ENCODE measurements at places on chromosomes 11 and 22.

DNA sequence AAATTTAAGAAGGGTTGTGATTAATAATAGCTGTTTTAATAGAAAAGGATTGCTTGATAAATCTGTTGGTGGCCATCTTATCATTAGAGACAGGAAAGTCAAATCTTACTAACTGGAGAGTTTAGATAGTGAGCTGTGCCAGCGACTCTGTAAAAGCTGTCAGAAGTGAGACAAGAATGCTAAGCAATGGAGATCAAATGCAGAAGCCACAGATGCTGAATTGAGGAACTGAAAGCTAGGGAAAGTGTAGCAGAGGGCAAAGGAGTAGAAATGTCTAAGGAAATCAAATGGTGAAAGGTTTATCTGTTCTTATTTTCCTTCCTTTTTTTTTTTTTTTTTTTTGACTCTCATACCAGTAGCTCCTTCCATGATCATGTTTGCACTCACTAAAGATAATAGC, 13.7 kb downstream of the MS4A13 start:
- H3K36me3 ChIP-seq, result no peaks in the 10 kb centered on the region
- no peaks in the 10 kb centered on the region for H3K27me3 ChIP-seq
- H3K27ac ChIP-seq, result no peak overlapping the region
- no peaks in the 10 kb centered on the region for H3K4me1 ChIP-seq

GRCh38 chr11:16179676-16180075, 176.7 kb downstream of the SOX6 start:
- no peak for DNase-seq
- H3K36me3 ChIP-seq, result no peaks in the 10 kb centered on the region
- no peaks in the 10 kb centered on the region for H3K27me3 ChIP-seq
- H3K4me1 ChIP-seq, result peaks cover 3% of the 10 kb centered on the region

- H3K27me3 ChIP-seq, result no peaks in the 10 kb centered on the region
- H3K4me1 ChIP-seq, result no peaks in the 10 kb centered on the region
- H3K4me3 ChIP-seq, result no peak overlapping the region
- no peak for DNase-seq
- no peak overlapping the region for H3K27ac ChIP-seq
Observed at GRCh38 chr11:118645066-118645715, 34.3 kb downstream of the TREH start.

- no peaks in the 10 kb centered on the region for H3K36me3 ChIP-seq
- H3K4me1 ChIP-seq, result peaks cover 8% of the 10 kb centered on the region
Observed at GRCh38 chr11:33829430-33830141, 55.3 kb upstream of the FBXO3 start.

DNA sequence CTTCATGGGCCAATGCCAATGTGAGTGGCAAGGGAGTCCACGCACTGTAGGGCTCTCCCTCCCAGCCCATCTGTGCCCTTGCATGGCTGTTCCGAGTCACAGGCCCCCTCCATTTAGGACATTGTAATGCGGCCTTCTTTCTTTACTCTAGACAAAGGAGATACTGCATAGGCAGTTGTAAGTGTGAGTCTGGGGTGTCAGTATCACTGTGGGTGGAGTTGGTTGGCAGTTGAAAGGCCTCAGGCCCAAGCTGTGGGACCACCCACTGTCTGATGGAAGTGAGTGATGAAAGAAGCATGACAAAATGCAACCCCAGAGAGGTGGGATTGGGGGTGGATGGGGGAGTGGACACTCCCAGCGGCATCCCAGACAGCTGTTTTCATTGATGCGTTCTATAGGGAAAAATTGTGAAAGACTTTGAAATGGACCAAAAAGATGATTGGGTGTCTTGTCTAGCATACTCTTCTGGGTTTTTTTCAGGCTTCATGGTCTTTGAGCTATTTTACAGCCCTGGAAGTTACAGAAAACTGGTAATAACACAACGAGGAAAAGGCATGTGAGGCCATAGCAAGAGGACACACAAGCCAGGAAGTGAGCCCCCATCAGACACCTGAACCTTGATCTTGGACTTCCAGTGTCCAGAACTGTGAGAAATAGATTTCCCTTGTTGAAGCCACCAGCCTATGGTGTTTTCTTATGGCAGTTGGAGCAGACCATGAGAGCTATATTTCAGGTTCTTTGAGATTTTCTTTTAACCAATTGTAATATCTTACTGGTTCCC, 114.6 kb downstream of the NECTIN1 start:
- no peaks in the 10 kb centered on the region for H3K27me3 ChIP-seq
- no peaks in the 10 kb centered on the region for H3K36me3 ChIP-seq
- no peak overlapping the region for H3K4me3 ChIP-seq
- no peak for DNase-seq

DNA sequence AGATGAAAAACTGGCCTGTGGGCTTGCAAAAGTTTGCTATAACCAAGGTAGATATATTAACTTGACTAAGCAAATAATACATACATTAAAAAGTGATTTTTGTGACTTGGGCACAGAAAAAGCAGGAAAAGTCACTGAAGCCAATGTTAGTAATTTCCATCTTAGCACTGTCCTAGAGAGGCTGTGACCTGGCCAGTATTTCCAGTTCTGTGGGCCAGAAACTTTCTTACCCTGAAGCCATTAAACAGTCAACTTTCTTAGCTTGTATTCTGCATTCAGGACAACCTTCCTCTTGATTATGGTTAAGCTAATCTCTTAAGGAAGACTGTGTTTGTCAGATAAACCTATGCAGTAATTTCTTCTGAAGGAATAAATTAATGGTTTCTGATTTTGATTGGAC, 22.3 kb upstream of the SLC36A4 start:
- peaks cover 4% of the 10 kb centered on the region for H3K27me3 ChIP-seq
- H3K27ac ChIP-seq, result no peak overlapping the region
- no peak for DNase-seq

DNA sequence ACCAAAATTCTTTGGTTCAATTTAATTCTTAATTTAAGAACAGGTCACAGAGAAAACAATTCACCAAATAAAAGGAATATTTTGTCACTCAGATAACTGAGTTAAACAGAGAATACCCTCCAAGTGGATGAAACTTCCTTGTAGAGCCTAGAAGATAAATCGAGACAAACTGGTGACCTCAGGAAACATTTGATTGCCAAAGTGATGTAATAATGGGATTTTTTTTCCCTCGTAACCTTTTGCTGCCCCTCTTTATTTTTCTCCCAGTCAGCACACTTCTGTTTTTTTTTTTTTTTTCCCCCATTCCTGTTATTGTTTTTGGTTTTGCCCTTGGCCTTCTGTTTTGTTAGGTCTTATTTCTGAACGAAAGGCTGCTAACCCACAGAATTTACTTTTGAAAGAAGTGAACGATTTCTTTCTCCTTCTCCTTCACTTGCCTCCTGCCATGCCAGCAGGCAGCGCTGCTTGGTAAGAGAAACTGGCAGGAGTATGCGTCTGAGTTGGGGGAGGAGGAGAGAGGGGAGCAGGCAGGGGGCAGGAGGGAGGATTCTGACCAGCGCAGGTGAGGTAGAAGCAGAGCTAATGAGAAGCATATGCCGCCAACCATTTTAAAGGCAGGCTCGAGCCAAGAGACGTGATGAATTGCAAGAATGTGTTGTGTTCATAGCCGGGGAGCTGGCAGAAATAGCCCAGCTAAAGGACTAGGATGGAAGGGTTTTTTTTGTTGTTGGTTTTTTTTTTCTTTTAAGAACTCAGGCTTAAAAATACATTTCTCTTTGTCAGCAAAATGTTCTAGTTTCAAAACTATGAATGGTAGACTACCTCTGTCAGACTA, 121.9 kb upstream of the MTMR2 start:
- peaks cover 17% of the 10 kb centered on the region for H3K4me1 ChIP-seq
- DNase-seq, result peak; percentile 84
- H3K4me3 ChIP-seq, result no peak overlapping the region
- no peaks in the 10 kb centered on the region for H3K27me3 ChIP-seq
- no peaks in the 10 kb centered on the region for H3K36me3 ChIP-seq

GRCh38 chr11:95229199-95229992, 1.6 kb downstream of the SESN3 start:
- peak overlapping the region; percentile 83 for H3K4me3 ChIP-seq
- no peak overlapping the region for H3K27ac ChIP-seq
- no peaks in the 10 kb centered on the region for H3K36me3 ChIP-seq
- no peaks in the 10 kb centered on the region for H3K27me3 ChIP-seq

DNA sequence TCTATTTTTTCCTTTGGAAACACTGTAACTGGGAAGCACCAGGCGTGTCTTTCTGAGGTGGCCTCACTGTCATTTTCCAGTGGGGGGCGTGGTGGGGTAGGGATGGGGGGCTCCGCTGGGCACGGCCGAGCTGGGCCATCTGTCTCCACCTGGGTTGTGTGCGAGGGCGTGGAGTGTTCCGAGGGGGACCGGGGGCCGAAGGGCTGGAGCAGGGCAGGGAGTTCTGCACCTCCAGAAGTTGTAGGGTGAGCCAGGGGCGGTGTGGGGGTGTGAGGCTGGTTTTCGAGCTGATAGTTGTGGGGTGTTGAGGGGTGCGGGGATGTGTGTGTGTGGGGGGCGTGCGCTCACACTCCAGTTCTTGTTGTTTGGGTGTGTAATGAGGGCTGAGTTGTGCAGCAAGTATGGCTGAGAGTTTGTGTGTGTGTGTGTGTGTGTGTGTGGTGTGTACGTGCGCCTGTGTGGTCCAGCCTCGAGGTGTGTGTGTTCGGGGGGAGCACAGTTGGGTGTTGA, 10.8 kb downstream of the YPEL4 start:
- DNase-seq, result no peak
- no peaks in the 10 kb centered on the region for H3K36me3 ChIP-seq
- peak overlapping the region; percentile 94 for H3K4me3 ChIP-seq
- peaks cover 23% of the 10 kb centered on the region for H3K4me1 ChIP-seq
- peak overlapping the region; percentile 90 for H3K27ac ChIP-seq

- DNase-seq, result peak; percentile 68
- H3K4me3 ChIP-seq, result no peak overlapping the region
- H3K27me3 ChIP-seq, result no peaks in the 10 kb centered on the region
- no peaks in the 10 kb centered on the region for H3K4me1 ChIP-seq
Observed at GRCh38 chr11:109309153-109309552, 112.8 kb upstream of the C11orf87 start.

DNA sequence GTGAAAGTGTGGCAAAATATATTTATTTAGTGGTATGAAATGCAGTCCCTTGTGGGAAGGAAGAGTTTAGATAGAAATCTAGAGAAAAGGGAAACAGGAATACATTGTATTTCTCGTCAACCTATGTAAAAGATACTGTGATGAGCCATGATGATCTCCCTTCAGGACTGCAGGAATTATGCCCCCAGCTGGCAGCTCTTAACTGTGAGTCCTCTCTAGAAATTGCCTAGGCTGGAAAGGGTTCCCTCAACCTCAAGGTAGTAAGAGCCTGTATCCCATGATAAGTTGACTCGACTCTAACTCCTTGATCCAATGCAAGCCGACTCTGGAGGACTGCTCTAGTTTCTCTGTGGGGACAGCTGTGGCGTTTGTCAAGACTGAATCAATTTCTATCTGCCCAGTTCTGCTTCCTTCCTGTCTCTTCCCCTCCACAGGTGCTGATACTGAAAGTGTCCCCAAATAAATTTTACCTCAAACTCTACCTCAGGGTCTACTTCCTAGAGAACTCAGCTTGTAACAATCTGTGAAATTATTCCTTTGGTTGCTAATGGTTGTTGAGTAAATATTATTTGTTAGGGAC, 897.3 kb downstream of the METTL15 start:
- H3K36me3 ChIP-seq, result no peaks in the 10 kb centered on the region
- H3K27ac ChIP-seq, result no peak overlapping the region
- no peak for DNase-seq
- H3K4me3 ChIP-seq, result no peak overlapping the region
- H3K4me1 ChIP-seq, result no peaks in the 10 kb centered on the region
- no peaks in the 10 kb centered on the region for H3K27me3 ChIP-seq

DNA sequence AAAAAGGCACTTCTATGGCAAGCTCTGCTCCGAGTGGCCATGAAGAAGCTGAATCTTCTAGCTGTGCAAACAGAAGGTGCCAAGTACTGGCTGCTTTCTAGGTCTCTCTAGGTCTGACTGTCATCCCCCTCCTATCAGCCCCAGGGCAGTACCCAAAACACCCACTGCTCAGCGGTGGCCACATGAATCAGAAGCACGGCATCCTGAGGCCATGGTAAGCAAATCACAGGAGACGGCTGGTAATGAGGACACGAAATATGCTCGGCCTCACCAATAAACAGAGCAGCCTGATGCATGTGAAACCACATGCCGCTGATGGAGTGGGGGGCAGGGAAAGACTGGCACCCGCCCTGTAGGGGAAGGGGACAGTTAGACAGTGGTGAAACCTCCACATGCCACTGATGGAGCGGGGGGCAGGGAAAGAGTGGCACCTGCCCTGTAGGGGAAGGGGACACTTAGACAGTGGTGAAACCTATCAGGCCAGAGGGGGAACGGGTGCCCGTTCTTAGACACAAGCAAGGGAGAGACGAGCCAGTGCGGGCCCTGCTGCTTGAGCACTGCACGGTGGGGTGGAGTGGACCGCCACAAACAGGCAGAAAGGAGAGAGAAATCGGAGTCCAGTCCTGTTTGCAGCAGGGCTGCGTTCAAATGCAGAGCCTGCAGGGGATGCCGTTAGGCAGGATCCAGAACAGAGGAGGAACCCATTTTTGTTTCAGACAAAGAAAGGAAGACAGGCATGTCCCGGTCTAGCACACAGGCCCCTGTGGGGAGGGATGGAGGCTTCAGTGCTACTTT, 29.9 kb upstream of the MOB2 start:
- H3K36me3 ChIP-seq, result peaks cover 3% of the 10 kb centered on the region
- no peak overlapping the region for H3K27ac ChIP-seq
- no peak overlapping the region for H3K4me3 ChIP-seq
- no peaks in the 10 kb centered on the region for H3K27me3 ChIP-seq

DNA sequence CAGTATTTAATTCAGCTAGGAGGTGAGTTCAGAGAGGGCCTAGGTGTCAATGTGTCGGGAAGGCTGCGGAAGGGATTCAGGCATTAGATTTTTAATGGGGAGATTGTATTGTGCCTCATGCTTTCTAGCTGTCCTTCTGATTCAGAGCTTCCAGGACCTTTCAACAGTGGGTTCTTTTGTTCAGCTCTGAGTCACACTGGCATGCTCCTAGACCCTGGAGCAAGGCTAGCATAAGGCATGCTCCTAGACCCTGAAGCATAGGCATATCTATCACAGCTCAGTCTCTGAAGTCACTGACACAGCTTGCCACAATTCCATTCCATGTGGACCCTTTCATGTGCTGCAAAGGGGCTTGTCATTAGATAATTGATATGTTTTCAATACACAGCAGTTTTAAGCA, 396.9 kb downstream of the RAB38 start:
- H3K4me1 ChIP-seq, result no peaks in the 10 kb centered on the region
- H3K27me3 ChIP-seq, result no peaks in the 10 kb centered on the region
- H3K27ac ChIP-seq, result no peak overlapping the region
- H3K4me3 ChIP-seq, result no peak overlapping the region
- H3K36me3 ChIP-seq, result no peaks in the 10 kb centered on the region

DNA sequence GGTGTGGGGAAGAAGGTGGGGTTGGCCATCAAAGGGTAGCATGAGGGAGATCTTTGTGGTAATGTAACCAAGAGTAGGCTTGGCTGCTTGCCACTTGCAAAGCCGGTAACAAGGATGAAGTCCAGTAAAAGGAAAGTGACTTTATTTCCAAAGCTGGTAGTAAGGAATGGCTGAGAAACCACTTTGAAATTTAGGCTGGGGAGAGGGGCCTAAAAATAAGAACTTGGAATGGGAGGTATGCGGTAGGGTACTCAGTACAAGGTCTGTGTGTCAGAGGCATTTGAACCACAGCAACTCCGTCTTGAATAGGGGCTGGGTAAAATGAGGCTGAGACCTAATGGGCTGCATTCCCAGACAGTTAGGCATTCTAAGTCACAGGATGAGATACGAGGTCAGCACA, 216.0 kb upstream of the ISX start:
- DNase-seq, result peak; percentile 57
- H3K4me1 ChIP-seq, result no peaks in the 10 kb centered on the region
- H3K36me3 ChIP-seq, result no peaks in the 10 kb centered on the region
- peak overlapping the region; percentile 49 for H3K27ac ChIP-seq
- H3K4me3 ChIP-seq, result no peak overlapping the region
